ENCODE measurements at places on chromosomes 7 and 10.

GRCh38 chr10:125157505-125157904, 2.9 kb downstream of the CTBP2 start:
- DNase-seq = peak; percentile 58

DNA sequence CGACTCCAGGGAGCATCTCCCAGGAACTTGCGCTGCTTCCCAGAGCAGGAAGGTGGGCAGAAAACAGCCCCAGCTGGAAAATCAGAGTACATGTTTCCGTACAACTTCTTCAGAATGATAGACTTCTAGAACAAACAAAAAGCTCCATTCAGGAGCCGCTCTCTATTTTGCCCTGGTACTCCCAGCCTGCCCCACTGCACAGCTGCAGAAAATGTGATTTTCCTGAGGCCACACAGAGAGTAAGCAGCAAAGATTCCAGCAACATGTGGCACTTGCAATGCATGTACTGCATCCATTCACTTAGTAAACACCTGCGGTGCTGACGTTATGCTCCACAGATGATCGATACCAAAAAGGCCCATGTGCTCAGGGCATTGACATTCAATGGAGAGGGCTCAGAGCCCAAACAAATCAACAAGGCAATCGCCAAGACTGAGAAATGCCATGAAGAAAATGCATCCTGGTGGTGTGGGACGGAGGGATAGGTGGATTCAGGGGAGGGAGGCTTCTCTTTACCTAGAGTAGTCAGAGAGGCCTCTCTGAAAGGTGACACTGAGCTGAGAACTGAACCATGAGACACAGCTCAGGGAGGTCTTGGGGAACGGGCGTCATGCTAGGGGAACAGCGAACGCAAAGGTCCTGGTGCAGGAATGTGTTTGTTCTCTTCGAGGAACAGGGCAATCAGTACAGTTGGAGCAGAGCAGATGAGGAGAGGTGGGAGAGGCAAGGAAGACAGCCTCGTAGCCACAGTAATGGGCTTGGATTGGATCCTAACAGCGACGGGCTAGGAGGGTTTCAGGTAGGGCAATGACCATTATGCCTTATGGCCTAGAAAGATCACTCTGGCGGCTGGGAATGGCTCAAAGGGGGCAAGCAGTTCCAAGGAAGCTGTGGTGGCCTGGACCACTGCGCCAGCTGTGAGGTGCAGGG, 35.3 kb upstream of the DUSP5 start:
- DNase-seq = no peak

- DNase-seq = no peak
Observed at GRCh38 chr7:69839782-69840181, 241.5 kb downstream of the AUTS2 start.

- DNase-seq = peak; percentile 88
Observed at GRCh38 chr7:88243345-88243909, 23.6 kb upstream of the SRI start.

GRCh38 chr10:75236178-75236825, 545 bp upstream of the COMTD1 start:
- no peak for DNase-seq

DNA sequence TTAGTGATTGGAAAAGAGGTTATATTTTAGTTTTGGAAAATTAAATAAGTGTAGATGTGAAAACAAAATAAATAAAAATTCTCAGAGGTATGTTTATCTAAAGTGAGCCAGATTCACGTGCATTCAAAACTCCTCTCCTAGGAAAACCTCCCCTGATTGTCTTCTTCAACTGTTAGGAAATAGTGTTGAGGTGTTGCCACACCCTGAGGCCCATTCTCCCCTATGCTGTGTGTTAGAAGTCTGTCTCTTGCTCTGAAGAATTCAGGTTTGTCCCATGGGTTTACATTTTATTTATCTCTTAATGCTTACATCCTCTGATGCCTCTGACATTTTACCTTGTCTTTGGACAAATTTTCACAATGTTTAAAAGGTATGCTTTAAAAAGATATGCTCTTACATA, 40.3 kb downstream of the PTPRE start:
- DNase-seq = no peak

- no peak for DNase-seq
Observed at GRCh38 chr10:90197766-90198165, 496.4 kb downstream of the KIF20B start.

GRCh38 chr7:150380463-150380862, 1.3 kb downstream of the ZNF775 start:
- DNase-seq = no peak

DNA sequence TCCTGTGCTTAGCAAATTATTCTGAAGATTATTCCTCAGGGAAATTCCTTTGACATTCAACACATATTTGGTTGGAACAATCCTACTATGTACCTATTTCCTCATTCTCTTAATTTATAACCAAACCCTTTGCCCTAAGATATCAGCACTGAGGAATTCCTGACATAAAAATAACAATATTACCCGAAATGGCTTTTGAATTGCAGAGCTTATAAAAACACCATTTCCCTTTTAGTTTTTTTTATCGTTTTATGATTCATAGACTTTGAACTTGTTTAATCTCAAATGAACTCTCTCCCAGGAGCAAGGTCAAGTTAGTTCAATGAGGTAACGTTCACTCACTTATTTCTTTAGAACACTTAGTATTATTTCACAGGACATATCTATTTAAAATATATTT, 7.7 kb upstream of the ABCB1 start:
- no peak for DNase-seq

DNA sequence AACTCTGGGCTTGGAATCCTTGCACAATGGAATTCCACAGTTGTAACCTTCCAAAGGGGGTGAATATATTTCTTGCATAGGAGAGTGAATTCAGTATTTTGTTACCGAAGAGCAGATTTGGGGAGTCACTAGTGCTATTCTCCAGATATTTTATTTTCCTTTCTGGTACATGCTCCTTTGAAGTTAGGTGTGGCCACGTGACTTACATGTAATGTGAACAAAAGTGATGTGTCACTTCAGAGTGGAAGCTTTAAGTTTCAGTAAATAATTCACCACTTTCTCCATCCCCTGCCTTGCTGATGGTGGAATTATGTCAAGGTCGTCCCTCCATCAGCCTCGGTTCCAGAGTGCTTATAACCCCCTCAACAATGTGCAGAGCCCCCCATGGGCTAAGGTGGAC, 25.3 kb downstream of the ASNS start:
- peak; percentile 38 for DNase-seq

DNA sequence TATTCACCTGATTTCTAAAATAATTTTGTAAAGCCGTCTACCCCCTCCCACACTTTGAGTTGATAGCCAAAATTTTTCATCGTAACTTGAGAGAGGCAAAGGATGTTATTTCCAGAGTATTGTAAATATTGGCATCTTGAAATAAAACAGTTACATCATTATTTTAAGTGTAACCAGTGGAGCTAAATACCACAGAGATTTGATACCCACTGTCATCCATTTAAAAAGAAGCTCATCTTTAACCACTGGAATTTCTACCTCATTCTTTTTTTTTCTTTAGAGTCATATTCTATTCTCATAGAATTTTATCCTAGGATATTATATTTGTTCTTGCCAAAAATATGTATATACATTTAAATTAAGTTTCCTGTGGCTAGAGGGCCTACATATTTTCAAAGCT, 48.6 kb downstream of the CAMK1D start:
- no peak for DNase-seq

GRCh38 chr10:120521880-120522279, 64.9 kb downstream of the PLPP4 start:
- DNase-seq = no peak

- DNase-seq = no peak
Observed at GRCh38 chr7:69042138-69042537, 556.1 kb upstream of the AUTS2 start.

GRCh38 chr7:24052572-24053260, 231.3 kb upstream of the NPY start:
- peak; percentile 33 for DNase-seq

- no peak for DNase-seq
Observed at GRCh38 chr7:159062569-159062968, 82.1 kb downstream of the VIPR2 start.

DNA sequence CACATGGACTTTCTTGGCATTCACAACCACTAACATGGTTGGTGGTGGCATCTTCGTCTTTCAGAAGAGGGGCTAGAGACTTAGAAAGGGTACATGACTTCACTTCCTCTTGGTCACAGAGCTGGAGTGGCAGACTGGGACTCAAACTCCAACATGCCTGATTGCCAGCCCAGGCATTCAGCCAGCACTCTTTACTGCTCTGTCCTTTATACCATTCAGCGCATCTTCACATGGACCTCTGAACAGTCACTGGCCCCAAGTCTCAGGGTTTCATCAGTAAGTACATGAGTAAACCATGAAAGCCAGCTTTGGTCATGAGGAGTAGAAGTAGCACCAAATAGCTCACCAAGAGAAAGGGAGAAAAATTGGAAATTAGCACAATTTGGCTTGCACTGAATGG, 148.4 kb upstream of the KLF14 start:
- no peak for DNase-seq

DNA sequence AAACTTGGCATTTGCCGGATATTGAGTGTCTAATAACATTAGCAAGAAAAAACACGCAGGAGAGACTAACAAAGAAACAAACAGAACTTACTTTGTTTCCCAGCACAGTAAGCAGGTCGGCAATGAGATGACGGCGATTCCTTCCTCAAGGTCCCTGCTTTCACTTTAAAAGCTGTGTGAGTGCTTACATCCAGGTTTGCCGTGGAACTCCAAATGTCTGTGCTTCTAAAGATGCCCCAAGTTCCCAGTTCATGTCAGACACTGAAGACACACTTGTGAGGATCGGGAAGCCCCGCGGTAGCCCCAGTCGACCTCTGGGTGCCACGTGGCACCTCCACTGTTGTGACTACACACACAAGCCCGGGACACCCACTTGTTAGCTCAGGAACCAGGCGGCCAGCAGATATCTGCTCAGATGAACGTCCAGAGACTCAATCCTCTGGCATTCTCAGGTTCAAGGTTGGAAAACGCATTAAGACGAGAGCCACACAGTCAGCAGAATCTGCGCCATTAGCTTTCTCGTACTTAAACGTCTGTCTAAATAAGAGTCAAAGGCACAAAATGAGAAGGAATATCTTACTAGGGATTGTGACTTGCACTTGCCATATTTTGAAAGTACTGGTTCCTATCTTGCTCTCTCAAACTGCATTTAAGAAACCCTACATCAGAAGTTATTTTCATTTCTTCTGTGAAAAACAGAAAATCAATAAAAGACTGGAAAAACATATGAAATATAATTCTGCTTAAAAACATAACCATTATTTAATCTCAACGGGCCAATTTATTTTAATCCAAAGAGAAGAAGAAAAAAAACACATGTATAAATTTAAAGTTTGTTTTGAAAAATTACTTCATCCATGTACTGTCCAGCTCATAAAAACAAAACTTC, 207.6 kb upstream of the KLF14 start:
- no peak for DNase-seq

DNA sequence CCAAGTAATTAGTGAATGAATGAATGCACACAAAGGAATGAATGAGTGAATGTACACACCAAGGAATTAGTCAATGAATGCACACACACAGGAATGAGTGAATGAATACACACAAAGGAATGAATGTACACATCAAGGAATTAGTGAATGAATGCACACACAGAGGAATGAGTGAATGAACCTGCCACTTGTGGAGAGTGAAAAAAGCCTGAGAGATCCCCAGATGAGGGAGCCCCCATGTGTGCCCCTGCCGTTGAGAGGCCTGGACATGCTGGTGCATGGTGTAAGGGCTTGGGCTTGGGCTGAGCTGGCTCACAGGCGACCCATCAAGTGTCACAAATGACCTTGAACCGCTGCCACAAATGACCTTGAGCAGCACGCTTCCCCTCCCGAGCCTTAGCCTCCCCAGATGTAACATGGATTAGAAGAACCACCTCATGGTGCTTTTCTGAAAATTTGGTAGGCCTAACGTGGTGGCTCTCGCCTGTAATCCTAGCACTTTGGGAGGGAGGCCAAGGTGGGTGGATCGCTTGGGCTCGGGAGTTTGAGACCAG, 46.2 kb downstream of the GTF2IRD1 start:
- no peak for DNase-seq

GRCh38 chr7:150934045-150934766, 43.9 kb downstream of the KCNH2 start:
- no peak for DNase-seq

DNA sequence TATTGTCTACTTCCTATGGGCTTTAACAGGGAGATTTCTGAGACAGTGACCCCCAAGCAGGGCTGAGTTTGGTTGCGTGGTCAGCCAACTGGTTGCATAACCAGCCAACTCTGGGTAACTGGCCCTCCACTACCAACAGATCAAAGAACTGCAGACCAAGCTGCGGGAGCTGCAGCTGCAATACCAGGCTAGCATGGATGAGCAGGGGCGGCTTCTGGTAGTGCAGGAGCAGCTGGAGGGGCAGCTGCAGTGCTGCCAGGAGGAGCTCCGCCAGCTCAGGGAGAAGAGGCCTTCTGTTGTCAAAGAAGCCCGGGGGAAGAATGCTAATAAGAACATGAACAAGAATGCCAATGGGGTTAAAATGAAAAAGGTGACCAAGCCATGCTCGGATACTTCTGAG, 15.7 kb upstream of the FLNC start:
- DNase-seq = no peak

- no peak for DNase-seq
Observed at GRCh38 chr10:27188259-27188658, 33.1 kb downstream of the MASTL start.
